Lung (tissue), 17 donors: ENCODE measurements at places on chromosomes 11 and 22. TPM values are rescaled to one million over a fixed set of nuclear protein-coding genes. Genes with fewer than 3 reads are reported as not detected.

DNA sequence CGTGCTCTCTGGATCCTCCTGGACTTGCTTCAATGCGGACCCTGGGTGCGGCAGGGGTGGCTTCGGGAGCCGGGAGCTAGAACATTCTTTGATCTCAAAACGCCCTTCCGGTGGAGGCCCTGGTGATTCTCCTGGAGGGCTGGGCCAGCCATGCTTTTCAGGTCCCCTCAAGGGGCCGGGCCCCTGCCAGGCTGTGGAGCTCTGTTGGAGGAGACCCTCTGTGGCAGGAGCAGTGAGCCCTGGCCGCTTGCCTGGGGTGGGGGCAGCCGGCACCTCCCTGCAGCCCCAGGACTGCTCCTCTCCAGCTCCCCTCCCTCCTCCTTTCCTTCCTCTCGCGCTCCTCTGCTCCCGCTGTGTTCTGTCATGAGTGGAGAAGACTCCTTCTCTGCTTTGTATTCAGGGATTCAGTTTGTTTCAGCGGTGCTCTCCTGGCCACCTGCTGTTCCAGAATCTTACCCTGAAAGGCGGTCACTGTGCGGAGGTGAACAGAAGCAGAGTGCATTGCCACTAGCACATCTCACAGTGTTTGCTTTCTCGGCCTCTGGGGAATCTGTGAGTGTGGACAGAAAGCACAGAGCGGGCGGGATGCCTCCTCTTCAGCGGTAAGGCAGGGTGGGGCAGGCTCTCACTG lies 289.1 kb downstream of the TBC1D22A start:
- no peak for DNase-seq
- no peaks in the 10 kb centered on the region for H3K27me3 ChIP-seq
- no peaks in the 10 kb centered on the region for H3K4me1 ChIP-seq
- no peak overlapping the region for H3K4me3 ChIP-seq
- no peak overlapping the region for H3K27ac ChIP-seq
- H3K36me3 ChIP-seq = no peaks in the 10 kb centered on the region

DNA sequence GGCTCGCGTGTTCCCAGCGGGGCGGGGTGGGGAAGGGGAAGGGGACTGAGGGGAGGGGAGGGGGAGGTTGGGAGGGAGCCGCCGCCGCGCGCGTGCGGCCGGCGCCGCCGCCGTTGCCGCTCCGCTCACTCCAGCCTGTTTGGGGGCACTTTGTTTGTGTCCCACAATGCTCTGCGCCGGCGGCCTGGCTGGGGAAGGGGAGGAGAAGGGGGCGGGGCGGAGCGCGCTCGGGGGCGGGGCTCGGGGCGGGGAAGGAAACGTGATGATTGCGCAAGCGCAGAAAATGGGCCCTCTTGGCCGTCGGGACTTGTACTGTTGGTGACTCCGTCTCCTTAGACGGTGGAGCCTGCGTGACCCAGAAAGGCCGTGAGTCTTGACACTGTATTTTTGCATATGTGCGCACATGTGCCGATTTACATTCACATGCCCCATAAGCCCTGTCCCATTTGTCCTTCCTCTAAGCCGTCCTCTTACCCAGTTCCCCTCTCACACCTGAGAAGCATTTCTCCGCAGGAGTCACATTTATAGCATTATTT lies at the start of gene ZBTB44:
Gene ZBTB44, minus strand, starts transcription at position 168 of the 536 bp plus-strand sequence. CDS start 53,044 bp downstream, outside the sequence.
- peak; percentile 96 for DNase-seq
- peak within 1 kb of the TSS; percentile 97 for H3K27ac ChIP-seq
- H3K4me1 ChIP-seq = peaks cover 5% of the 10 kb centered on the region
- H3K36me3 ChIP-seq = no peaks in the 10 kb centered on the region
- H3K4me3 ChIP-seq = peak within 1 kb of the TSS; percentile 90

DNA sequence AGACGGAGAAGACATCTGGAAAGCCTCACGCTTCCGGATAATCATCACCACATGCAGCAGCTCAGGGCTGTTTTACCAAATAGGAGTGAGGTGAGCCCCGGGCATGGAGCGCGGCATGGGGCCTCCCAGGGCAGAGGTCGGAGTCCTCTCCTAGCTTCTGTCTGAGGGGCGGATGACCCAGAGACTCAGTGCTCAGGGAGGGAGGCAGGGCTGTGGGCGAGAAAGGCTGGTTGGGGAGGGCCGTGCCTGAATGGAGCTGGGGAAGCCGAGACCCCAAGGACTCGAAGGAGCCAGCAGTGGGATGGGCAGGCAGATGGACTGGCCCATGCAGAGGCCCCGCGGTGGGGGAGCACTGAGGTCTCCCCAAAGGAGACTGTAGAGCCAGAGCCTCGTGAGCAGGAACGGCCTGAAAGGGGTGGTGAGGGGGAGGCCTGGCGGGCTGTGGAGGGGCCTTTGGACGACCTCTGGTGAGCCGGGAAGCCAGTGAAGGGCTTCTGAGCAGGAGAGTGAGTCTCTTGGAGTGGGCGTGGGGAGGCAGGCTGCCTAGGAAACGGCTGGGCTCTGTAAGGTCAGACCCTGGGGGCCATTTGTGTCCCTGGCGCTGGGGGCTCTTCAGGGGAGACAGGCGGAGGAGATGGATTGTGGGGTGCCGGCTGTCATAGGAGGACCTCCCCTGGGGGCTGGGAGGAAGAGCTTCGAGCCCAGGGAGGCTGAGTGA lies 24.7 kb upstream of the PANX2 start:
- no peak for DNase-seq
- H3K4me1 ChIP-seq = peaks cover 8% of the 10 kb centered on the region
- no peak overlapping the region for H3K4me3 ChIP-seq
- H3K27me3 ChIP-seq = no peaks in the 10 kb centered on the region

CALCB gene
- total RNA-seq = 0.25 TPM
